WTC11 (cell line): ENCODE measurements at places on chromosomes 5 and 9. TPM values are rescaled to one million over a fixed set of nuclear protein-coding genes. Genes with fewer than 3 reads are reported as not detected.

GRCh38 chr5:88999853-89000252, 116.9 kb upstream of the MEF2C start:
- DNase-seq, result no peak
- no peak overlapping the region for H3K4me3 ChIP-seq
- peaks cover 6% of the 10 kb centered on the region for H3K36me3 ChIP-seq

GRCh38 chr5:140734354-140734753, 34.1 kb downstream of the ZMAT2 start:
- H3K36me3 ChIP-seq, result no peaks in the 10 kb centered on the region
- H3K27me3 ChIP-seq, result peaks cover 16% of the 10 kb centered on the region
- H3K4me3 ChIP-seq, result no peak overlapping the region
- no peaks in the 10 kb centered on the region for H3K4me1 ChIP-seq
- no peak overlapping the region for H3K27ac ChIP-seq

GRXCR2 gene
- total RNA-seq, result not detected in 3 replicates

DNA sequence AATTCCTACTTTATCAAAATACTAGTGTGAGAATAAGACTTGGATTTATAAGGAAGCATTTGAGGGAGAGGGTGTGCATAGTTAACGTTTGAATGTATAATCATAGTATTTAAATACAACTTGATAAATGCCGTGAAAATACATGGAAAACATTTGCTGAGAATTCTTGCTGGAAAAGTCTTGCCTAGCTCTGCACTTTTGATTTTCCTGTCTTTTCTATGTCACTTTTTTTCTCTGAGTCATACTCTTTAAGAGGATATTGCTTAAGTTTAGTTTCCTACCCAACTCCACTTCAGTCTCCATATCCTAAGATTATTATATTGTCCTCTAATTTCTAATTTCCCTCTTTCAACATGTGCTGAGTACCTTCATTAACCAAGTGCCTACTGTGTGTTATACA, 616.6 kb upstream of the SEMA6A start:
- peaks cover 4% of the 10 kb centered on the region; the same call in 1 of the 2 replicates for H3K36me3 ChIP-seq
- H3K4me3 ChIP-seq, result no peak overlapping the region
- no peak for DNase-seq
- H3K27ac ChIP-seq, result no peak overlapping the region
- H3K4me1 ChIP-seq, result peaks cover 12% of the 10 kb centered on the region
- no peaks in the 10 kb centered on the region for H3K27me3 ChIP-seq

DNA sequence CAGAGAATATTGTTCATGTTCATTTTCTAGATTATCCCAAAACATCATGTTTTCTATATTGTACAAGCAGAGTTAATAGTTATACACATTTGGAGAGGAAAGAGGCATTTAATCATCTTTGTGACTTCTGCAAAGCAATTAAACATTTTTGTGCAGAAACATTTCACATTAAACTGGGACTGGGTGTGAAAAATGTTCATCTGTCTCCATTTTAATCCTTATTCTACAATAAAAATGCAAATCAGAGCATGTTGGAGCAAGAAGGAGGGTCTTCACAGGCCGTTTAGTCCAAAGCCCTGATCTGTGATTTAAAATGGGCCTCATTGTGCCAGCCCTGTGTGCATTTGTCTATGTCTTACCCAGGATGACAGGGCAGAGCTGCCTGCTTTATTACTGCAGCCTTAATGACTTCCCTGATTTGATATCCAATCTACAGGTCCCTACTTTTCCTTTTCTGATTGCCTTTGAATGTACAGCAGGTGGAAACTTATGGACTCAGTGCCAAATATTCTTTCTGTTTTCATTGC, 183.5 kb downstream of the CAVIN4 start:
- no peak overlapping the region for H3K4me3 ChIP-seq
- no peak for DNase-seq
- no peak overlapping the region for H3K27ac ChIP-seq
- H3K4me1 ChIP-seq, result no peaks in the 10 kb centered on the region
- no peaks in the 10 kb centered on the region for H3K27me3 ChIP-seq
